A549 treated with ZK216348 at 1 μM for 4 hours (cell line): ENCODE measurements at places on chromosomes 3 and 15. TPM values are rescaled to one million over a fixed set of nuclear protein-coding genes. Genes with fewer than 3 reads are reported as not detected.

The TRIM42 gene
- not detected in 5 replicates for total RNA-seq

The PRTG gene
- 7.3 to 10.5 TPM (median 9.9 TPM) in 5 replicates for total RNA-seq

The PTPRG gene
- total RNA-seq = 1.8 to 3.2 TPM (median 2.4 TPM) in 5 replicates

The RGMA gene
- 0.21 to 0.42 TPM (median 0.26 TPM) in 5 replicates for total RNA-seq

The IL17RE gene
- 1.1 to 4.2 TPM (median 1.5 TPM) in 5 replicates for total RNA-seq

The TEX9 gene
- 2.7 to 5.3 TPM (median 5.0 TPM) in 5 replicates for total RNA-seq
